Testis (tissue), 5 donors: ENCODE measurements at places on chromosomes 5 and 9. TPM values are rescaled to one million over a fixed set of nuclear protein-coding genes. Genes with fewer than 3 reads are reported as not detected.

FOXD4 gene
- 1.2 TPM for total RNA-seq

BRD9 gene
- total RNA-seq: 68.6 TPM

ECSCR gene
- total RNA-seq: 1.8 TPM

SLC25A2 gene
- total RNA-seq: 4.4 TPM

PCDHA12 gene
- total RNA-seq: 4.3 TPM

CTXN3 gene
- 0.24 TPM for total RNA-seq

UCK1 gene
- total RNA-seq: 49.9 TPM

IFNA16 gene
- total RNA-seq: not detected

NR2F1-AS1 gene
- 15.6 TPM for total RNA-seq

ADAMTS6 gene
- 25.5 TPM for total RNA-seq

GRK6 gene
- 51.8 TPM for total RNA-seq

GRCh38 chr9:68871236-68871635, 142.7 kb downstream of the PRKACG start:
- no peak for DNase-seq

- DNase-seq: no peak
These were observed 108.9 kb upstream of the CHD1 start for GRCh38 chr5:99037668-99038067.

DNA sequence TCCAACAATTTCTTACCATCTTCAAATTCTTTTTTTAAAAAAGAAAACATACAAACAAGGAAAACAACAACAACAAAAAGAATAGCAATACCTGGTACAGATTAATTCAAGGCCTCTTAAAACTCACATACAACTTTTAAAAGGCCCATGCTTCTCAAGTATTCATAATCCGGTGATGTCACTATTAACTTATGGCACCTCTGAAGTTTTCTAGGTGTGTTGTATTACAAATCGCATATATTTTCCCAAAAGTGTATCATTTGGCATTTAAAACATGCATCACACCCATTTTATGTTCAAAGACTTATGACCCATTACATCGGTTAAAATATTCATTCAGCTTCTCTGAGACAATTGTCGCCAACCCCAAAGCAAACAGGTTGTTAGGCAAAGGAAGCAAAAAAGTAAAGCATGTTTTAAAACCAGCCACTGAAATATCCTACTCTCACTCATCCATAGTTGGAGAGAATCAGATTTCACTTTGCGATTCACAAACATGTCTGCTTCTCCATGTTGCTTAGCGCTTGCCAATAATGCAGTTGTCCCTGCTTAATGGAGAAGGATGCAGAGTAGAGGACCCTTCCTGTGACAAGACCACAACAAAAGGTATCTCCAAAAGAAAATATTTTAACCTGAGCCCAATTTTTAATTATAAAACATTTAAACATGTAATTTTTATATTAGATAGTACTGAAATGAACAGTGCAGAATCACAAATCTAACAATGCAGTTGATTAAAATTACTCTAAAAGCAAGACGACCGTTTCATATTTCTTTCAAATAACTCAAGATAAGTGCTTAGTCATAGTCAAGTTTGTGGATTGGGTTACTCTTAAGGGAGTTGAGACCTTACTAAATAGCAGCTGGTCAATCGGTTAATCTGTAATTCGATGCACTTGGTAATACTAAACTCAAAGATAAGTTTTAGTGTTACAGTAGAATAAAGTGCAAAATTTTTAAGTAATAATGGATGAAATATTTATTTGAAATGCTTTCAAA, 1.6 kb downstream of the SKP1 start:
- DNase-seq: no peak

GRCh38 chr9:88837731-88838130, 153.5 kb upstream of the S1PR3 start:
- DNase-seq: no peak

DNA sequence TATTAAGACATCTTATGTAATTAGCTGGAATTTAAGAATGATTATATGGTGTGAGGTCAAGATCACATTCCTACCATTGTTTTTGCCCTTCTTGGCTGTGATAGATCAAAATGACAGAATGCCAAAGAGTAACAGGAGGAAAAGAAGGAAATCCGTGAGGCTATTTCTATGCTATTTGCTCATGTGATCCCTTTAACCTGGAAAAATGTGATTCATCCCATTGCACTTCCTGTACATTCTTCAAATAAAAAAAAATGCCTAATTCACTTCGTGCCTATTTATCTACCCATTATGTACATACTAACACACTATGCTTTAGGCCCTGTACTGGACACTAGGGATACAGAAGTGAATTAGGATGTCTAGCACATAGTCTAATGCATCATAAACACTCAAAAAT, 154.1 kb upstream of the PAPPA start:
- DNase-seq: no peak

- no peak for DNase-seq
These were observed 312.8 kb downstream of the NDUFS4 start for GRCh38 chr5:53873235-53873634.

GRCh38 chr5:150672237-150672883, 11.3 kb downstream of the MYOZ3 start:
- peak; percentile 45 for DNase-seq

- DNase-seq: peak; percentile 73
These were observed 47.8 kb downstream of the NR3C1 start for GRCh38 chr5:143355710-143356109.

- DNase-seq: peak; percentile 40
These were observed 60.7 kb downstream of the MAT2B start for GRCh38 chr5:163565931-163566608.

- no peak for DNase-seq
These were observed 214.9 kb downstream of the FANCC start for GRCh38 chr9:95102572-95102971.

GRCh38 chr9:112670991-112671625, 46.8 kb downstream of the INIP start:
- DNase-seq: no peak

GRCh38 chr9:99052815-99053715, 51.8 kb upstream of the TGFBR1 start:
- DNase-seq: no peak

DNA sequence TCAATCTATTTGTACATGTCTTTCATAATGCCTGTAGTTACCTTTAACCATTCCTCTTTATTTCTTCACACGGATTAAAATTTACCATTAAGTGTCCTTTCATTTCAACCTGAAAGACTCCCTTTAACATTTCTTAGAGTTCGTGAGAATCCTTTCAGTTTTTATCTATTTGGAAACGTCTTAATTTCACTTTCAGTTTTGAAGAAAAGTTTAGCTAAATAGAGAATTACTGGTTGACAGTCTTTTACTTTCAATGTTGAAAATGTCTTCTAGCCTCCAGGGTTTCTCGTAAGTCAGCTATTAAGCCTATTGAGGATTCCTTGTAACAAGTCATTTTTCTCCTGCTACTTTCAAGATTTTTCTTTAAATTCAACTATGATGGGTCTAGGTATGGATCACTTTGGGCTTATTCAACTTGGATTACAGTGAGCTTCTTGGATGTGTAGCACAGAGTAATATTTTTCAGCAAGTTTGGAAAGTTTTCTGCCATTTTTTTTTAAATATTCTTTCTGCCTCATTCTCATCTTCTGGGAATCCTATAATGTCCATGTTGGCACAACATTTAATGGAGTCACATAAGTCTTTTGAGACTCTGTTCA, 48.5 kb downstream of the RFX3 start:
- no peak for DNase-seq

- no peak for DNase-seq
These were observed 217.9 kb downstream of the BNC2 start for GRCh38 chr9:16652582-16652981.

DNA sequence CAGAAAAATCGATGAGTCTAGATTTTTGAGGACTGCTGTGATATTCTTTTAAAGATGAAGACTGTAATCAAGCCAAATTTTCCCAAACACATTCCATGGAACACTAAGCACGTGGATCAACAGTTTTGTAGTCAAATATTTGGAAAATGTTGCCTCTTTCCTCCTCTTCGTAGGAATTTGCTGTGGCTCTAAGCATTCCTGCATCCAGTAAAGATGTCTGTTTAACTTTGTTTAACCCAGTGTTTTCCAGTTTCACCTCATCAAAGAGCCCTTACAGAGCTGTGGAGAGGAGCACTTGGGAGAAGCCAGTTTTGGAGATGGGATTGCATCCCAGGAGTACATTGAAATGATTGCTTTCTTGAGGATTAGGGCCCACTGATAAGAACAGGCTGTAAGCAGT, 58.9 kb downstream of the INSYN2B start:
- no peak for DNase-seq

GRCh38 chr9:131522257-131523085, 8.6 kb downstream of the UCK1 start:
- no peak for DNase-seq

- no peak for DNase-seq
These were observed 8.4 kb downstream of the FNBP1 start for GRCh38 chr9:130034570-130034969.

- no peak for DNase-seq
These were observed 29.5 kb downstream of the S1PR3 start for GRCh38 chr9:89020754-89021153.

- DNase-seq: no peak
These were observed 59.2 kb downstream of the PRELID2 start for GRCh38 chr5:145775893-145776444.

DNA sequence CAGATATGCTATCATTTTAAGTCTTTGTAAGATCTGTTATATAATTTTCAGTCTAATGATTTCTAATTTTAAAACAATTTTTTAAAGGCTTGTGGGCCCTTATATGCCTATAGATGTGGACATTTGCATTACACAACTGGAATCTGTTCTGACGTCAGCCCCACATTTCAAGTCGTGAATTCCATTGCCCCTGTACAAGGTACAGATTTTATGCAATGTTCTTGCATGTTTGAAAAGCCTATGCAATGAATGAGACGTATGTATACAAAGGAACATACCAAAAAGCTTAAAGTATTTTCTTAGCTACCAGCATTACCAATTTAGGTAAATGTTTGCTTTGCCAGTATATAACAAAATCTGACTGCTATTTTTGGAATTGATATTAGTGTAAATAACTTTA, 77.2 kb downstream of the ITGA1 start:
- no peak for DNase-seq

DNA sequence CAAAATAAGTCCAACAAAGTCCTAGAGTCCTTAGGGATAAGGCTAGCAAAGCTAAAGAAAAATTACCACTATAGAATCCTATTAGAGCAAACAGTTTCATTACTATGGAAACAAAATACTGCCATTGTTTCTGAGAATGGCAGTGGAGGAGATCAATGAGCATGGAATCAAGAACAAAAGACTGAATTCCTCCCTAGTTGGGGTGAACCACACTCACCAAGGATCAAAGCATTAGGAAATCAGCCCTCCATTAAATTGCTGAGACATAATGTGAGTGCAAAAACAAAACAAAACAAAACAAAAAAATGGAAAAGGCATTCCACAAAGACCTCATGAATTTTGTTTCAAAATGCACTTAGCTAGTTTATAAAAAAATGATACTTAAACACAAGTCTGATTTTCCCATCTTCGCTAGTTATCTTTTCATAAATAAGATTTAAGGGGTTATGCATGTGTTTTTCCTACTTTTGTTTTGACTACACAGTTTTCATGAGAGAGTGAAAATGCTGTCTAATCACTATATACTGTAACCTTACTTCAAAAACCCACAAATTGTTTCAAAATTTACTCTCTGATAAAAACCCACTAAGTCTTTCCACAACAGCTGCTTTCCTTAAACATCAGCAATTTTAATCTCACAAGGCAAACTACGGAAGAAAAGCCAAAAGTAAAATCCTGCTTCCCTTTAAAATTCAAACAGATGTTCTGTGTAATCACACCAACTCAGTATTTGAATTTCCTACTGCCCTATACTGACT, 9.7 kb downstream of the SERINC5 start:
- DNase-seq: no peak

DNA sequence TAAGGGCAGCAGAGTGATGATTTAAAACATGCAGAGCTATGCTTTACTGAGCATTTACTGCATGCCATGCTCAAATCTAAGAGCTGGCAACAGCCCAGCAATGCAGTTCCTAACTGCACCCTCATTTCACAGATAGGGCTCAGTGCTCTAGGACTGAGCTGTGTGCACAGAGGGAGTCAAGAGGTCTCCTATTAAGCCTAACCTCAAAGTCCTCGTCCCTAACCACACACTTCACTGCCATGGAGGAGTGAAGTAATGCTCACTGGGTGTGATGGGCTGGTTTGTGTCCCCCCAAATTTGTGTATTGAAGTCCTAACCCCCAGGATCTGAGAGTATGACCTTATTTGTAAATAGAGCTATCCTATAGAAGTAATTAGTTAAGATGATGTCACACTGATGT, 25.9 kb downstream of the BARX1 start:
- no peak for DNase-seq

DNA sequence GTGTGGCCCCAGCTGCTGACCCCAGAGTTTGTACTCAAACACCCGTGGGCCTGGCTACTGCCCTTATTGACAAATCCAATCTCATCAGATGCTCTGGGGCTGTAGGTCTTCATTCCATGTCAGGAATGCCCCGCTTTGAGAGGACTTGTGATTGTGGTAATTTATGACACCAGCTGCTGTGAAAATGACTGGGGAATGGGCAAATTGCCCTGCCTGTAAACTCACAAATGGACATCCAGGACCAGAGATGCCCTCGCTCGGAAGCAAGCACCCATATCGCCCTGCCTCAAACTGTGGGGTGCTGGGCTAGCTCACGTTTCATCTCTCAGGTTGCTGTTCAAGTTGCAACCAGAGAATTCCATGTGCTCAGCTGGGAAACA, 225.9 kb upstream of the MAP3K1 start:
- DNase-seq: no peak

- DNase-seq: no peak
These were observed 78.6 kb downstream of the PBX3 start for GRCh38 chr9:125825762-125826161.

DNA sequence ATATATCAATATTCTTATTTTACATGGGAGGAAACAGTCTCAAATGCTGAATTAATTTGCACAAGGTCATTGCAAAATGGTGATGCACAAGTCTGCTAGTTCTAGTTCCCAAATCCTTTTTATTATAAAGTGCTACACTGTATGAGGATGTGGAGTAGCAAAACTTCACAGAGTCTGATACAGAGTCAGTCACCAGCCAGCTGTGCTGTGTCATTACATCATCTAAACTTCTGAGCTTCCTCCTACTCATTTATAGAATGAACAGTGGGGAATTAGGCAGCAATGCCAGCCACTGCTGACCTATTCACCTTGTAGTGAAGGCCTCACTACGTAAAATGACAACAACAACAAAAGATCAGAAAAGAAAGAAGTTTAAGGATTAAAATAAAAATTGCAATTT, 357.8 kb downstream of the TMEM167A start:
- DNase-seq: peak; percentile 30
